ENCODE measurements at places on chromosomes 5 and 9.

GRCh38 chr9:14868418-14868771 lies 41.8 kb downstream of the FREM1 start:
- no peak for DNase-seq

GRCh38 chr5:127699416-127699815 lies 3.8 kb upstream of the CCDC192 start:
- DNase-seq = no peak

- DNase-seq = no peak
These were observed 28.7 kb downstream of the DNAJC21 start for GRCh38 chr5:34957857-34958690.

DNA sequence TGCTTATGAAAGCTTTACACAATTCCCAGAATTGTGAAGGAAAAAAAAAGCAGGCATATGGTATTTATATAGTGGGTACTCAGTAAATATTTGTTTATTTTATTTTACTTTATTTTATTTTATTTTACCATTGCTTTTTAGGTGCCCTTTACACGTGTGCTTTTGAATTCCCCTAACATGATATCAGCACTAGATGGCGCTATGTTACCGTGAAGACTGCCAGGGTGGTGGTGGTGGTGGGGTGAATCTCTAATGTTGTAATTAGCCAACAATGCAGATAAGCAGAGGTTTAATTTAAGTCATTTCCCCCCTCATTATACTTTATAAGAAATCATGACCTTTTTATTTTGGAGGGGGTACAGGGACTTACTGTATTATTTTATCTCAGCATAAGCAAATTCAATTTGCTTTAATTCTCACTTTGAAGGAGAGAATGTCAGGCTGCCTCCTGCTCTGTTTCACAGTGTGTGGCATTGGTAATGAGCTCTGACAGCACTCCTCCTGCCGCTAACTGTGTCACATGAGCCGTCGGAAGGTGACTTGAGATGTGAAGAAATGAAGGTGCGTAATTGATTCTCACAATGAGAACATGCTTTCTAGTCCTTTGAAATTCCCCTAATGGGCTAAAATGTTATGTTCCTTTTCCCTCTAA lies 165.6 kb downstream of the YTHDC2 start:
- DNase-seq = no peak

GRCh38 chr5:77255617-77256016 lies 45.1 kb downstream of the PDE8B start:
- no peak for DNase-seq

GRCh38 chr5:125695996-125696655 lies 727.1 kb upstream of the GRAMD2B start:
- DNase-seq = no peak

DNA sequence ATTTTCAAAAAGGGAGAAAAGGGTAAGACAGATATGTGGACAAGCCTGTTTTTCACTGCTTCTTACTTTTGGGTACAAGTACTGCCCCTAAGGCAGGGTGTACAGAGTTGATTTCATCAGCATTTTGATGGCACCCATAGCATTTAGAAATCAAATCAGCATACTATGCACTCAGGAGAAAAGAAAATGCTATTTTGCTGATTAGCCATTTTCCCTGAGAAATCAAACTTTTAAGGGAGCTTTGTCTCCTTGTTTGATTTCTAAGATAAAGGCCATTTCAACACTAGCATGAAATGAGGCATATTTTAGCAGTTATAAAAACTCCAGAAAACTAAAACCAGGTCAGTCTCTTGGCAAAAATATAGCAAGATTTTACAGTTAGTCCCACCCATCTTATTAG lies 2269.4 kb upstream of the WWC1 start:
- no peak for DNase-seq

All from substantia nigra (tissue), 51 donors.